Activated CD8-positive, alpha-beta memory T cell treated with anti-CD3 and anti-CD28 coated beads, Interleukin-2, amount 50 U/mL, for 48 hours (primary cell): ENCODE measurements at places on chromosomes 3 and 15.

GRCh38 chr15:57726411-57726810, 19.9 kb downstream of the POLR2M start:
- no peak for DNase-seq

GRCh38 chr3:76643623-76644304, 396.1 kb upstream of the ROBO2 start:
- DNase-seq = no peak

DNA sequence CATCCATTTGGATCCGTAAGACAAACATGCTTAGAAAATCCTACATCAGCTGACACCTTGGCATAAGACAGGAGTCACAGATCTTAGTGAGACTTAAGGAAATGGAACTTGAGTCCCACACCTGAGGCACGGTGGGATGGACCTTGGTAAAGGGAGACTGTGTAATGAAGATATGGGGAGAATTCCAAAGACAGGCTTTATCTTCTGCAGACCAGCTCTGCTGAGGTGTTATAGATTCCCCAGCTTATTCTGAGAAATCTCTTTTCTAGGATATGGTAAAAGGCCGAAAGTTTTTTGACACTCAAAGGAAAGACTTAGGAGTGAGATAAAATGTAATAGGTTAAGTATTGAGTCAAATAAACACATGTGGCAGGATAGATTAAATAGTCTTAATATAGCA, 8.3 kb upstream of the MTMR10 start:
- DNase-seq = no peak

- peak; percentile 57 for DNase-seq
Measured at GRCh38 chr3:177419904-177420601, 222.8 kb upstream of the TBL1XR1 start.

- DNase-seq = no peak
Measured at GRCh38 chr15:90432253-90432652, 44.2 kb downstream of the IQGAP1 start.

DNA sequence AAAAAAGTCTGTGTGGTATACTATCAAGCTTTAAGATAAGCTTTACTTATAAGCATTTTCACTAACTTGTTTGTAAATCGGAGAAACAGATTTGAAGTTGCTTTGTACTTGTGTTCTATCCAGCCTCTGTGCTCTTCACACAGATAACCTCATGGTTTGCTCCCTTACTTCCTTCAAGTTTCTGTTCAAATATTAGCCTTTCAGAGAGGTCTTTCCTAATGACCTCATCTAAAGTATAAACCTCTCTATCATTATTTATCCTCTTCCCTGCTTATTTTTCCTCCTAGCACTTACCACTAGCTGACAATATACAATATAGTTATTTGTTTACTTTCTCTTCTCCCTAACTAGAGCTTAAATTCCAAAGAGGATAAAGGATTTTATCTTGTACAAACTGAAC, 180.0 kb downstream of the CBLB start:
- no peak for DNase-seq

GRCh38 chr3:14130707-14131106, 5.9 kb downstream of the TMEM43 start:
- peak; percentile 41 for DNase-seq

DNA sequence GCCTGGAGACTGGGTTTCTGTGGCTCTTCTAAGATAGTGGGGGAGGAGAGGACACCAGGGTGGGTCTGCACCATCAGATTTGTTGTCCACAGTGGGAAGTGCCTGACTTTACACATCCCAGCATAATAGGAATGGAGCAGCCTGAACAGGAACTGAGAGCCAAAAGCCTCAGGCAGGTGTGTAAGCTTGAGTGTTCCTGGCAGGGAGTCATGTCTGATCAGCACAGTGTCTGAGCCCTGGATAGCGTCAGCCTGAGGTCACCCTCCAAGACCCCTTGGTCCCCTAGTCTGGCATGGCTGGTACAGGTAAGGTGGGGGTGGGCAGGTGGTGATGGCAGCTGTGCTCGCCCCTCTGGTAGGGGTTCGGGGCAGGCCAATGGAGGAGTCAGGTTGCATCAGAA, 20.2 kb downstream of the INSYN1 start:
- no peak for DNase-seq

DNA sequence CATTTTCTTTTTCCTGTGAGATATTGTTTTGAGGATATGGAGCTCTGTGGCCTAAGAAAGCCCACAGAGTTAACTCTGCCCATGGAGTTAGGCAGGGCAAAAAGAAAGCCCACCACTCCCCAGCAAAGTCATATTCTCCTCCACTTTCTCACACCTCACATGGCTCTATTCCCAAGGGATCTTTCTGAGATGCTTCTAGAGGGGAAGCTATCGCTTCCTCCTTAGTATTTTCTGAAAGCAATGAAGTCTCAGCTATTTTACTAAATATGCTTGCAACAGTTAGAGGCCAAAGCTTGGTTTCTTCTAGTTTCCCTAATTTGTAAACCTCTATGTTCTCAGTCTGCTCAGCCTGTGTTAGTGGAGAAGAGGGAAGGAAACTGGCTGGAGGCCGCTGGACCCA, 80.3 kb upstream of the EOMES start:
- no peak for DNase-seq

GRCh38 chr15:36544518-36545466, 34.6 kb upstream of the CDIN1 start:
- DNase-seq = no peak

DNA sequence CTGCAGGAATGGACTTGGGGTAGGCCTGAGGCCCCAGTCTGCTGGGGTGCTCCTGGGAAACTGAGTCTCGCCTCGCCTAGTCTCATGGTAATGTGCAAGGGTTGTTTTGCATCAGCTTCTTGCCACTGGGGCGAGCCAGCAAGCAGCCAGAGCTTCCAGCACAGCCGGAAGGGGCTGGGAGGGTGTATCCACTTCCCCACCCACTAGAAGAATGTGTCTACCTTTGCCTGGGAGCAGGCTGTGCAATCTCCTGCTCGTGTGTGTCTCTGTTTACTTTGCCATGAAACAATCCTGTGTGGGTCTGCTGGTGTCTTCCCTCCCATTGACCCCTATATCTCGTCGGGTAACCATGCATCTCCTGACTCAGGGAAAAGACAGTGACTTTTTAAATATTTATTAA, 21.8 kb upstream of the ERICH6 start:
- DNase-seq = no peak

DNA sequence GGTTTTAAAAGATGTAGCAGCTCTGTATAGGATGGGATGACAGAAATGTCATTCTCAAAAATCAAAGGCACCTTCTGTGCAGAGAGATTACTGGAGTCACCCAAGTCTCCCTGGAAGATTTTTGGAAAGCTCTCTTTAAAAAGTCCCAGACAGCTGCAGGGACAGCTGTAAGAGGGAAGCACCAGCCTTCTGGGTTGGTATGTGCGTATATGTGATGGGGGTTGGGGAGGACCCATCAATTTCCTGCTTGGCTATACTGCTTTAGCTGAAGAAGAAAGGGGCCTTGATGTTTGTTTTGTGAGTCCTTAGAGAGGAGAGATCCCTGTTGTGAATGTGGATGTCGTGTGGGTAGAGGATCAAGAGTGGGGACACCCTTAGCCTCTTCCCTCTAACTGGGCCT, 5.4 kb upstream of the SEC11A start:
- no peak for DNase-seq

DNA sequence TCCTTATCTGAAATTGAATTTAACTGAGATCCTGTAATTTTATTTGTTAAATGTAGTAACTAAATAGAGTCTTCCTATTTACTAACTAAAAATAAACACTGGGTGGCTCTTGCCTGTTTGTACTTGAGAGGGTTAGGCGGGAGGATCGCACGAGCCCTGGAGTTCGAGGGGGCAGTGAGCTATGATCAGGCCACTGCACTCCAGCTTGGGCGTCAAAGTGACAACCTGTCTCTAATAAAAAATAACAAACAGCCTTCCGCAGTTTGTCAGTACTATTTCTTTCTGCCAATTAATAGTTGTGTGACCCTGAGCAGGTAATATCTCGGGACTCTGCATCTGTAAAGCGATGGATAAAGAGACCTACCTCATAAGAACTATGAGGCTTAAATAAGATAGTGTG, 768 bp upstream of the PDE12 start:
- DNase-seq = no peak

DNA sequence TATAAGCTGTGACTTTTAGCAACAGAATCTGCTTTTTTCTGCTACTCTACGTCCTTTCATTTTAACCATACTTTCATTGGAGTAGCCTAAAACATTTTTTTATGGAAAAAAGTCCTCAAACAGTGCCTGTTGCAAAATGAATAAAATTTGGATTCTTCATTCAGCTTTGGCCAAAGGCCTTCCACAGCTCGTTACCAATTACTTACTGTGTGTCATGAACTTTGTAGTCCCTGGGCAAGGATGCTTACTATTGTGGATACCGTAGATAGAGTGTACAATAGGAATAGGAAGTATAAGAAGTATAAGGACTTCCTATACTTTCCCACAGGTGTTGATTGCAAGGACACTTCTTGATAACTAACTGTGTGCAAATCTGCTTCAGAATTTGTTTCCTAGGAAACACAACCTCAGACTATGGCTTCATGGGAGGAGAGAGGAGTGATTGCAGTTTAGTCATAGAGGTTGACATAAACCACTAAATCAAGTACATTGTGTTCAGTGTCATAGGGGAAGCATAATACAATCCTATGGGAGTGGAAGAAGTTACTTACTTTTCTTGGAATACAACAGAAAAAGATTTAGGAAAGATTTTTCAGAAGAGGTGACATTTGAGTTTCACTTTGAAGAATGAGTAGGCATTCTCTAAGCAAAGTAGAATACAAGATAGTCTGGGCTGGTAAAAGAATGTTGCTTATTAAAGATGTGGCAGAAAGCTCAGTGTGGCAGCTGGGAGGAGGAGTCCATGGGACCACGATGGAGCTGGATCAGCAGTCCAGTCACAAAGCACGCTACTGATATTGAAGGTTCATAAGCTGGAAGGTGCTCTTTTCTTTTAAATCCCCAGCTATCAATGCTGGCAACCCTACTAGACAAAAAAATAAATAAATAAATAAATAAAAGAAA, 309.7 kb upstream of the TPRG1 start:
- no peak for DNase-seq

DNA sequence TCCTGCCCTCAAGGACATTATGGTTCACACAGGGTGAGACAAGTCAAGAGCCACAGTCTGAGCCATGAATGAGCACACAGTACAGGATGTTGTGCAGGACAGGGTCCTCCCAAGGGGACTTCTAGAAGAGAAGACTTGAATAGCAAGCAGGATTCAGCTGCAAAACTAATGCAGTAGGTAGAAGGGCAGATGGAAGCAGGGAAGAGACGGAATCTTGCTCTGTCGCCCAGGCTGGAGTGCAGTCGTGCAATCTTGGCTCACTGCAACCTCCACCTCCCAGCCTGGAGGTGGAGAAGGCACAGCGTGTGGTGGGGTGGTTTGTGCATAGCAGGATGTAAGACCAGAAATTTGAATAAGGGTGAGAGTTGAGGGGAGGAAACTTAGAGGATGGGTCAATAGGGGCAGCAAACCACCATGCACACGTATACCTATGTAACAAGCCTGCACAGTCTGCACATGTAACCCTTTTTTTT, 8.0 kb downstream of the BCL2L10 start:
- no peak for DNase-seq

DNA sequence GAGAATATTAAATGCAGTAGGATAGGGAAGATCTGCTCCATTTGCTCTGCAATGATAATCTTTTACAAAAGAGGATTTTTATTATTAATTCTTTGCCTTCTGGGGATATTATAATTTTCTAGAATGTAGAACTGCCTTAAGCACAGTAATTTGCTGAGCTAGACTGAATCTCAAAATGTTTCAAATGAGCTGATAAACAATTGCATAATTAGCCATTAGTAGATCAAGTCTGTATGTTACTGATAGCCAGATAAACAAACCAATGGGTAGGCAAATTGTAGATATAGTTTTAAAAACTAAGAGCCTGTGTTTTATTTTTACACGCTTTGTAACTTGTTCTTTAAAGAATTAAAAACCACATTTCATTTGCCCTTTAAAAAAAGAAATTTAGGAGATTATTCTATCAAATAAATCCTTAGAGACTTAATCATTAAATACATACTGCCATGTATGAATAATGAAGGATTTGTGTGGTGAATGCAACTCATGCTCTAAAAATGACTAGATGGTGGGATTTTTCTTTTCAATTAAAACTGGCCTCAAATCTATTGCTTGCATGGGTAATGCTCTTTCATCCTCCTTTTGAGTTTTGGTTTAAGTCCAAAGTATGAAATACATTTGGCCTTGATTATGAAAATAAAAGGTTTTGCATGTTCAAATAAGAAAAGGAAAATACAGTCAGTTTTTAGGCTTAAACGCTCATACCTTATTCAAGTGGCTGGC, 32.6 kb upstream of the NANOGP8 start:
- DNase-seq = no peak

DNA sequence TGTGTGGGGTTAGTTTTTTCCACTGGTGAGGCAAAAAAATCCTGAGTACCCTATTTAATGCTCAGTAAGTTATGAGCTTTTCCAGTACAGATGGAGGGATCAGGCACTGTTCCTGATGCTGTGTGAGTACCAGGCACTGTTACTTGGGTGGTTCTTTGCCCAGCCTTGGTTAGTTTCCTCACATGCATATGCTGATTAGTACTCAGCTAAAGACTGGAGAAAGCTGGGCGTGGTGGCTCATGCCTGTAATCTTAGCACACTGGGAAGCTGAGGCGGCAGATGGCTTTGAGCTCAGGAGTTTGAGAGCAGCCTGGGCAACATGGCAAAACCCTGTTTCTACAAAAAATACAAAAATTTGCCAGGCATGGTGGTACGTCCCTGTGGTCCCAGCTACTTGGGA, 210.3 kb upstream of the SGO1 start:
- DNase-seq = no peak

GRCh38 chr3:113054552-113054951, 63.8 kb downstream of the GTPBP8 start:
- no peak for DNase-seq

- no peak for DNase-seq
Measured at GRCh38 chr15:49923671-49924070, 195.4 kb downstream of the ATP8B4 start.

DNA sequence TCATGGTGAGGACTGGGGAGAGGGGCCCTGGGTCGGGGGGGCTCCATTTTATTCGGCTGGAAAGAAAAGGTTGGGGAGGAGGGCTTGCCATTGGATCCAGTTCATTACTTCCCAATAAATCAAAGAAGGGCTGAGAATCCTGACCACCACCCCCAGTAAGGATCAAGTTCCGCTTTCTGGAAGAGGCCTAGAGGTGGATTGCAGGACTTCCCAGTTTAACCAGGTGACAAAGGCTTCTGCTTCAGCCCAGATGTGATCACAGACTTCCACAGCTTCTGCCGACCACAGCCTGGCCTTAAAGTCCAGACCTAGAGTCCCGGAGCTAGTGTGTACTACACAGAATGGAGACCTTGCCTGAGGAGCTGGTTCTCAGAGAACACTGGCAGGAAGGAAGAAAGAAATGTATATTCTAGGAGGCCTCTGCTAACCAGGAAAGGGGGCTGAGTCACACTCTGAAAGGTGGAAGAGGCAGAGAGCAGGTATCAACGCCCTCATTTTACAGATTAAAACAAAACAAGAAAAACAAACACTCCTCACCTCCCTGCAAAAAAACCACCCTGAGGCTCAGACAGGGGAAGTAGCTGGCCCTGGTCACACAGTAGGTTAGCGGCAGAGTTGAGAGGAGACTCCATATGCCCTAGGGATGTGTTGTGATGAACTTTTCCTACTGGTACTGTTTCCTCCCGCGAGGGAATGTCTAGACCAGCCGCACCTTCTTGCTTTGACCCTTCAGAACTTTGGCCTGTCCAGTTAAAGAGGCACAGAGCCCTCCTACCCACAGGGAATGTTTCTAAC, 1.1 kb upstream of the CEMIP start:
- no peak for DNase-seq
